ENCODE measurements at places on chromosomes 3 and 15. TPM values are rescaled to one million over a fixed set of nuclear protein-coding genes. Genes with fewer than 3 reads are reported as not detected.

ANXA2 gene
- total RNA-seq: 1,230 TPM

SELENOS gene
- total RNA-seq: 47.6 TPM

PIGZ gene
- total RNA-seq: 9.8 TPM

DNA sequence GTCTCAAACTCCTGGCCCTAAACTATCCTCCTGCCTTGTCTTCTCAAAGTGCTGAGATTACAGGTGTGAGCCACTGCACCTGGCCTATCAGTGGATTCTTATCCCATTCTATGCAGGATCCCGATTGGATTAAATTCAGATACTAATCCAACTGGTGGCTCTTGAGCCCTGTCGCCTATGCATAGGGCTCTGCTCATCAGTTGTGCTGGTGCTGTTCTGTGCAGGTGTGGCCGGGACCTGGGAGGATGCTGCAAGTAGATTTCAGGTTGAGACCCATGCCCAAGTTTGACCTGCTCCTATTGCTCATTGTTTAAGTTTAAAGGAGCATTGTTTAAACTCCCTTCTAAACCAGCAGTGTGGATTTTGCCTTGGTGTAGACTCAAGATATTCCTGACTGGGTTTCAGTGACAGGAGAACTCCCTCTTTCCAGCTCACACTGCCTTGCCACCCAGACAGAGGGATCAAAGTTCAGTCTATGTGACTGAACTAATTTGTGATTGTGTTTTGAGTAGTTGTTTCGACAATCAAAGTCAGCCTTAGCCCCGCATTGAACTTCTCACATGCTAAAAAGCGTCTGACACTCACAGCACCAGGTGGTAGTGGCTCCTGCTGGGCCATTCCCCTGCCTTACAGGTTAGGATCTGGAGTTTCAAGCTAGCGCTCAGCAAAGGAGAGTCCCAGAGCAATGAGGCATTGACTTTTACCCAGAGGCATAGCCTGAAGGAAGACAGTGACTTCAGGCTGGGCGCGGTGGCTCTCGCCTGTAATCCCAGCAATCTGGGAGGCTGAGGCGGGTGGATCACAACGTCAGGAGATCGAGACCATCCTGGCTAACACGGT, 45.0 kb upstream of the PIK3CB start:
- no peaks in the 10 kb centered on the region for H3K4me1 ChIP-seq
- H3K27me3 ChIP-seq: no peaks in the 10 kb centered on the region
- H3K4me3 ChIP-seq: no peak overlapping the region
- no peaks in the 10 kb centered on the region for H3K36me3 ChIP-seq

- no peaks in the 10 kb centered on the region for H3K36me3 ChIP-seq
- peaks cover 48% of the 10 kb centered on the region for H3K4me1 ChIP-seq
- H3K27me3 ChIP-seq: no peaks in the 10 kb centered on the region
Observed at GRCh38 chr3:184338511-184338945, 1.1 kb downstream of the FAM131A start.

DNA sequence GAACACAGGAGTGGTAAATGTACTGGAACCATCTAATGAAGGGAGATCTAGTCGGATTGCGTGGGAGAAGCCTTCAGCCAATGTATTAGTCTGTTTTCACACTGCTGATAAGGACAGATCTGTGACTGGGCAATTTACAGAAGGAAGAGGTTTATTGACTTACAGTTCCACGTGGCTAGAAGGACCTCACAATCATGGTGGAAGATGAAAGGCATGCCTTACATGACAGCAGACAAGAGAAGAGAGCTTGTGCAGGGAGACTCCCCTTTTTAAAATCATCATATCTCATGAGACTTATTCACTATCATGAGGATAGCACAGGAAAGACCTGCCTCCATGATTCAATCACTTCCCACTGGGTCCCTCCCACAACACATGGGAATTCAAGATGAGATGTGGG, 17.0 kb downstream of the HRG start:
- H3K4me1 ChIP-seq: no peaks in the 10 kb centered on the region
- H3K4me3 ChIP-seq: no peak overlapping the region
- H3K27ac ChIP-seq: no peak overlapping the region
- no peaks in the 10 kb centered on the region for H3K27me3 ChIP-seq
- H3K36me3 ChIP-seq: no peaks in the 10 kb centered on the region

- peaks cover 80% of the 10 kb centered on the region for H3K4me1 ChIP-seq
- H3K27ac ChIP-seq: peak overlapping the region; percentile 87
- H3K36me3 ChIP-seq: no peaks in the 10 kb centered on the region
- peak overlapping the region; percentile 75 for H3K4me3 ChIP-seq
Observed at GRCh38 chr15:73927003-73927475, 777 bp downstream of the LOXL1 start.

DNA sequence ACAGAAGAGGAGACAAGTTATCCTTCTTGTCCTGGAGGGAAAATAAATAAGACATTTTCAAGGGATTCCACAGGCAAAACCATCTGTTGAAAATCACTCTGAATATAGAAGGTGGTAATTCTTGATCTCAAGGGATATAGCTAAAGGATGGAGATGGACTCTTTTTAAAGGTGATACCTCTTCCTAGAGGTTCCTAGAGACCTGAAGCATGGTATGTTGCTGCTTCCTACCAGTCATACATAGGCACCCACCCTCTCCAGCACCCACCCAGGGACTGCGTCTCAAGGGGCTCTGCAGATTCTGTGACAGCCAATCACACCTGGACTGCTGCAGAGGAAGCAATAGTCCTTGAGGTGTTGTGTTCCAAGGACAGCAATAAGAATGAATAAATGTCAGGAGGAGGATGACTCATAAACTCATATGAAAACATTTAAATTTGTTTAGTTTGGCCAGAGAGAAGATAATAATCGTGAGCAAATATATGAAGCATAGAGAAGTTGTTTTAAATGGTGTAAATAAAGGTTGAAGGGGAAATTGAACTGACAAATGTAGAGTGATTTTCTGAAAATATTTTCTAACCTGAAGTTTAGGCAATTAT, 741.6 kb upstream of the CBLB start:
- no peaks in the 10 kb centered on the region for H3K36me3 ChIP-seq
- no peak overlapping the region for H3K4me3 ChIP-seq
- H3K27ac ChIP-seq: no peak overlapping the region
- H3K27me3 ChIP-seq: no peaks in the 10 kb centered on the region
- H3K4me1 ChIP-seq: peaks cover 4% of the 10 kb centered on the region

- no peaks in the 10 kb centered on the region for H3K27me3 ChIP-seq
- no peaks in the 10 kb centered on the region for H3K4me1 ChIP-seq
- no peak for DNase-seq
- no peak overlapping the region for H3K4me3 ChIP-seq
- H3K36me3 ChIP-seq: no peaks in the 10 kb centered on the region
- no peak overlapping the region for H3K27ac ChIP-seq
Observed at GRCh38 chr3:86930831-86931230, 60.1 kb downstream of the VGLL3 start.

DNA sequence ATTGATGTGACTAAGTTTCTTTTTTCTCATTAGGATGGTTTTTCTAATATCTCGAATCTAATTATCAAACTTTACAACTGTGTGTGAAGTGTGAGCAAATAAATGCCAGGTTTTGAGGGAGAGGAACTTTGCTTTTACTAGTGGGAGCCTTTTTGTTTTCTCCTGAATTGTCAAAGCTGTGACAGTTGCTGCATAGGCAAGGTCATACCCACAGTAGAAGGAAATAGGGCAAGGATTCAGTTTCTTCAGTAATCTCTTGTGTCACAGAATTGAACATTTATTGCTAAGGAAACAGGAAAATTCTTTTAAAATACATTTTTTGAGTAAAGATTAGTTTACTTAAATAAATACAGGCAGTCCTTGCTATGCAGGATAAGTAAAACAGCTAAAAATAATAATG, 19.5 kb downstream of the GMPS start:
- no peak overlapping the region for H3K27ac ChIP-seq
- H3K4me1 ChIP-seq: peaks cover 26% of the 10 kb centered on the region
- no peaks in the 10 kb centered on the region for H3K36me3 ChIP-seq
- no peak for DNase-seq
- H3K4me3 ChIP-seq: no peak overlapping the region
- no peaks in the 10 kb centered on the region for H3K27me3 ChIP-seq

DNA sequence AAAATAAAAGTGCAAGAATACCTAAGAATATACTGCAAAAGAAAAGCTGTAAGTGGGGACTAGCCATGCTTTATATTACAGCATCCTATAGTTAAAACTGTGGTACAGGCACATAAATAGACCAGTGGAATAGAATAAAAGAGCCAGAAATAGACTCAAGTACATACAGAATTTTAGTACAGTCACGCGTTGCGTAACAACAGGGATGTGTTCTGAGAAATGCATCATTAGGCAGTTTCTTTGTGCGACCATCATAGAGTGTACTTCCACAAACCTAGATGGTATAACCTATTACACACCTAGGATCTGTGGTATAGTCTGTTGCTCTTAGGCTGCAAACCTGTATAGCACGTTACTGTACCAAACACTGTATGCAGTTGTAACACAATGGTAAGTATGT, 61.8 kb downstream of the PCCB start:
- DNase-seq: no peak
- H3K27me3 ChIP-seq: no peaks in the 10 kb centered on the region
- H3K36me3 ChIP-seq: no peaks in the 10 kb centered on the region
- no peak overlapping the region for H3K4me3 ChIP-seq

DNA sequence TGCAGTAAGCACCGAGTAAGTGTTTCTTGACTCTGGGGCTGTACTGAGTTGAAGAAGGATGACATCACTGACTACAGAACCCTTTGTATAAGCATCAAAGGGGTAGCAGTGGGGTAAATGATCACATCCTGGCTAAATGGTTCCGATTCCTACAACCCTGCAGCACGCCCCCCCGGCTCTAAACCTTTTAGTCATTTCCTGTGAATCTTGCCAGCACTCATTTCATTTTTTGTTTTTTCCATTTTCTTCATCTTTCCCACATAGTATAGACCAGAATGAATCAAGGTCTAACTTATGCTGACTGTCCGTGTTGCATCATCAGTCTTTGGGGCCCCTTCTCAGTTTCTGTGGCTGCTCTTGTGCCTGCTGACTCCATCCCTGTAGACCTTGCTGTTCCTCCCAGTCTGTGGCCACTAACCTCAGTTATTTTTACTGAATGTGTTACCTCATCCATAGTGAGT, 383.1 kb upstream of the TPRG1 start:
- H3K4me3 ChIP-seq: no peak overlapping the region
- H3K27me3 ChIP-seq: no peaks in the 10 kb centered on the region
- H3K4me1 ChIP-seq: peaks cover 9% of the 10 kb centered on the region
- H3K36me3 ChIP-seq: no peaks in the 10 kb centered on the region
- H3K27ac ChIP-seq: no peak overlapping the region
- DNase-seq: no peak
